Fibroblast of skin of left biceps (primary cell): ENCODE measurements at places on chromosomes 1 and 21.

GRCh38 chr1:96361271-96361856 is 360.2 kb upstream of the PTBP2 start:
- DNase-seq = no peak

- no peak for DNase-seq
Observed at GRCh38 chr1:48940354-48940753, 163.7 kb upstream of the BEND5 start.

DNA sequence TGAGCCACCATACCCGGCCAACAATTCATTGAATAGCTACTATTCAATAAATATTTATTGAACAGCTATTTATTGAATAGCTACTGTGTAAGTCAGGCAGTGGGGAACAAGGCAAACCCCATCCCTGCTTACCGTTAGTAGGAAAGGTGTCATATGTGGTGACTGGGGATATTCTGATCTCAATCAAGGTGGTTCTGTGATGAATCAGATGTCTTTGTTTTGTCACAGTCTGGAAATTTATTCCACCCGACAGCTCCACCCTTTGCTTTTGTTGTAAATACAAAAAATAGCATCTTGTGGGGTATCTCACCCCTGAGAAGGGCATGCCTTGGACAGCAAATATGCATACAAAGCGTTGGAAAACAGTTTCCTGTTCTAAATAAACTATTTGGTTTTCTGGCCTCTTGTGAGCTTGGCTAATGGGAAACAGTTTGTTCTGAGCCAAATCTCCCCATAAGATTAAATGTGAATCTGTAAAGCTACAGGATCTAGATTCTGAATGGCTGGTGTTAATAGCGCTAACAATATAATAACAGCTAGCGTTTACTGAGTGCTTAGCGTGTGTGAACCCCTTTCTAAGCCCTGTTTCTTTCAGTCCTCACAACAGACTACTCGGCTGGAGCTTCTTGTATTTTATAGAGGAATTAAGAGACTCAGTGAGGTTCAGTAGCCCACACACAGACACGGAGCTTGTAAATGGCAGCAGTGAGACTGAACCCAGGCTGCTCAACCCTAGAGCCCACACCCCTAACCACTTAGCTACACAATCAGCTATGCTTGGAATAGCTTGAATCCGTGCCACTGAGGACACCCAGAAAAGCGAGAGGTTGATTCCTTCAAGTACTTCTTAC is 5.5 kb downstream of the PDPN start:
- DNase-seq = no peak

DNA sequence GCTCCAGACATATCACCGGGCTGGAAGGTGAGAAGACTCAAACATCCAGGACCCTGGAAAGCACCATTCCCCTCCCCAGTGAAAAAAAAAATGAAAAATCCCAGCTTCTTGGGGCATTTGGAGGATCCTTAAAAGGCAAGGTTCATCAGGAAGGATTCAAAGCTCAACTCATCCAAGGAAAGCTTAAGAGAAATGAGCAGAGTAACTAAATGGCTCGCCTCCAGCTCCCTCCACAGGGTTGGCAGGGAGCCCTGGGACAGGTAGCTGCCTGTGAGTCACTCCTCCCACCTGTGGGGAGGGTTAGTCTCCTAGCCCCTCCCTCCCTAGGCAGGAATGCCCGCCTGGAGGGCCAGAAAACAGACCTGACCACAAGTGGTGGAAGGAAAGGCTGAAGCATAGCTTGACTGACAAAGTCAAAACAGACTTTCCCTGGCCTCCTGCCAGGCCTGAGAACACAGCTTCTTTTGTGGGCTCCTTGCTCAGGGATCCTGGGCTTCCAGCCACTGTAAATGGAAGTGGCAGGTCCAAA is 712 bp upstream of the LAMB3 start:
- DNase-seq = no peak

DNA sequence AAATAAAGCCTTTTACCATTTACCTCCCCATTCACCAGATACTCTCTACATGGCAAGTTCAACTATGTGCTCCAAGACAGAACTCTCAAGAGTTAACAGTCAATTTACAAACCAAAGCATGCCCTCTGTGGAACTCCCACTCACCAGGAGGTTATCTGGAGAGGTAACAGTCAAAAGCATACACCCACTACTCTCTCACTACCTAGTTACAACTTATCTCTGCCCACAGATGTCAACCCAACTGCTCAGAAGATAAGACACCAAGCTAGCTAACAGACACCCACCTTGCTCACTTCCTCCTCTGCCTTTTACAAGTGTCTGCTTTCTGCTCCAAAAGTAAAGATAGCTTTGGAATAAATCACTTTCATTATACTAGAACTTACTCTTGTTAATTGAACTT is 131.0 kb downstream of the TRIM33 start:
- DNase-seq = no peak

DNA sequence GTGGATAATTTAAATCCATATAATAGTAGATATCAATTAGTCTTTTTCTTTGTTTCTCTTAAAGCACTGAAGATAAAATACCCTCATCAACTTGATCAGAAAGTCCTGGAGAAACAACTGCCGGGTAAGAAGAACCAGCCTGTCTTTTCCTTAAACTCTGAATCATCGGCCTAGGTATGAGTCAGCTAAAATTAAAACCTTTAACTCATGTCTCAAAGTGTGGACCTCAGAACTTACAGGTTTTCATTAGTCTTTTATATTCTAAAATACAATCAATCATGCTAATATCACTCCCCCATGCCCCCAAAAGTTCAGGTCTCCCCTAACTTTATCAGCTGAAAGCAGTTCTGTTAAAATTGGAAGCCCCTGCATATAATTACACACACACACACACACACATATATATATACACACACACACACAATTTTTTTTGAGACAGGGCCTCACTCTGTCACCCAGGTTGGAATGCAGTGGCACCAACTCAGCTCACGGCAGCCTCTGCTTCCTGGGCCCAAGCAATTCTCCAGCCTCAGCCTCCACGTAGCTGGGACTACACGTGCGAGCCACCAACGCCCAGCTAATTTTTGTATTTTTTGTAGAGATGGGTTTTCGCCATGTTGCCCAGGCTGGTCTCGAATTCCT is 61.3 kb downstream of the B3GALNT2 start:
- DNase-seq = peak; percentile 28

GRCh38 chr21:21612466-21612865 is 614.3 kb downstream of the NCAM2 start:
- DNase-seq = peak; percentile 78

DNA sequence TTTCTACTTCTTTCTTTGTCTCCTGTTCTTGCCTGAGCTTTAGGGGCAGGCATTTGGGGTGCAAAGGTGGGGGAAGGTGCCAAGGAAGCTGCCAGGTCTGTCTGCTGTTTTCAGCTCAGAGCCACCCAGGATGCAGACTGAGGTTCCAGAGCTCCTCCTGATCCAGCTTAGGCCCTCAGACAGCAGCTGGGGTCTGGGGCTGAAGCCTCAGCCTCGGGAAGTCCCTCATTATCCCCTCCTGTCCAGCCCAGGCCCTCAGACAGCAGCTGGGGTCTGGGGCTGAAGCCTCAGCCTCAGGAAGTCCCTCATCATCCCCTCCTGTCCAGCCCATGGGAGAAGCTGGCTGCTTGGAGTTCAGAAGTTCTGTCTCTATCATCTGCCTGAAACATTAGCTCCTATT is 257.7 kb upstream of the CSF3R start:
- no peak for DNase-seq

DNA sequence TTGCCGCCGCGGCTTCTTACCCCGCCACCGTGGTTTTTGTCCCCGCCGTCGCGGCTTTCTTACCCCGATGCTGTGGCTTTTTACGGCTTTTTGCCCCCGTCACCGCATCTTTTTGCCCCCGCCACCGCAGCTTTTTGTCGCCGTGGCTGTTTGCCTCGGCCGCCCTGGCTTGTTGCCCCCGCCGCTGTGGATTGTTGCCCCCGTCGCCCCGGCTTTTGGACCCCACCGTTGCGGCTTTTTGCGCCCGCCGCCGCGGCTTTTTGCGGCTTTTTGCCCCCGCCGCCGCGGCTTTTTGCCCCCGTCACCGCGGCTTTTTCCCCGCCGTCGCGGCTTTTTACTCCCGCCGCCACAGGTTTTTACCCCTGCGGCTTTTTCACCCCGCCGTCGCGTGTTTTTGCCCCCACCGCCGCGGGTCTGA is 3934.3 kb downstream of the SRGAP2C start:
- no peak for DNase-seq

GRCh38 chr1:205497351-205497750 is 7.1 kb upstream of the CDK18 start:
- DNase-seq = no peak

- DNase-seq = no peak
Observed at GRCh38 chr1:57204091-57204490, 219.8 kb downstream of the DAB1 start.

DNA sequence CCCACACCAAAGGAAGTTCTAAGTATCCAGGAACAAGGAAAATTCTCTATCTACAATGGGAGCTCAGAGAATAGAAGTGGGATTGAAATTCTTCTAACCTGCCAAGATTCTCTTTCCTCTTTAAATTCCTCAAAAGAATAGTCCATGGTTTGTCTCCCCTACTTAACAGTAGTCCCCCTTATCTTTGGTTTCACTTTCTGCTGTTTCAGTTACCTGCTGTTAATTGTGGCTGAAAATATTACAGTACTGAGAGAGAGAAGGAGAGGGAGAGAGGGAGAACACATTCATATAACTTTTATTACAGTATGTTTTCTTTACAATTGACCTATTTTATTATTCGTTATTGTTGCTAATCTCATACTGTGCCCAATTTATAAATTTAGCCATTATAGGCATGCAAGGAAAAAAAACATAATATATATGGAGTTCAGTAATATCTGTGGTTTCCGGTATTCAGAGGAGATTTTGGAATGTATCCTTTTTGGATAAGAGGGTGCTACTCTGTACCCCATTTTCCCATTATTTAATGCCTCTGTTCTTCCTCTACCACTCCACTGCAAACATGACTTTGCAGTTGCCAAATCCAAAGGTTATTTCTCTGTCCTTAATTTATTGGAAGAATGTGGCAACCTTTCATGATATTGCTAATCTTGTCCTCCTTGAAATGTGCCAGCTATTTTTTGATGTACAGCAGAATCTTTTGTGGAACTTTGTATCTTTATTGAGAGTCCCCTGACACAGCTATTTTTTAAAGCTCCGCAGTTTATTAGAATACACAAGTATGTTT is 68.0 kb downstream of the USP25 start:
- DNase-seq = no peak

DNA sequence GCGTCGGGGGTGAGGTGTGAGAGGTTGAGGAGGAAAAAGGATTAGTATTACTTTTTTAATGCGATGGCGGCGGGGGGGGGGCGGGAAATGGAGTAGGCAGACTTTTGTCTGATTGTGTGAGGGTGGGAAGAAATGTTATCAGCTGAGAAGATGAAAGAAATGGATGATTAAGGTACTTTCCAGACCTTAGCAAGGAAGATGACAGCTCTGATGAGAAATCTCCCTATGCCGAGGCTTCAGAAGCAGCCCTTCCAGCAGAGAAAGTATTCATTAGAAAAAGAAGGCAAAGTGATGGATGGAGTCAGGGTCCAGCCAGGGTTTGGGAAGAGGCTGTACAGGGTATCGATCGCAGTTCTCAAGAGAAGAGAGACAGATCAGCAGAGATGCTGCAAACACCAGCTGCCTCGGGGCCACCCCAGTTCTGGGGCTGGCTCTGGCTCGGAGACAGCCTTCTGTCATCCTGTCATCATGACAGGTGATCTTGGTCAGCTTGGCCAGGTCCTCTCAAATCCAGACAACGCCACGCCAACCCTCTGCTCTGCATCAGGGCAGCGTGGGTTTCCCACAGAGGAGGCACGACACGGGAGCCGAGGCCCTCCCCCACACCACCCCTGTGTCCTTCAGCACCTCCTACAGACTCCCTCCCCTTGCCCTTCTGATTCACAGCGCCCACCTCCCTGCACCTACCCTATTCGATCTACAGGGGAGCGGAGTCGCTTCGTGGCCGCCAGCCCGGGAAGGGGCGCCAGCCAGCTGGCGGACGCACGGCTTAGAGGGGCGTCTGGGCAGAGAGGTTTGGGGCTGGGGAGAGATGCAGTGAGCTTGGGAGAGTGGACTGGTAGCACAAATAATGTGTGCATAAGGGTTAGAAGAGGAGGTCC is 674 bp upstream of the ATXN7L2 start:
- DNase-seq = no peak

GRCh38 chr1:234530672-234531071 is 51.7 kb upstream of the TARBP1 start:
- DNase-seq = no peak

GRCh38 chr1:100714599-100714998 is 4.9 kb upstream of the VCAM1 start:
- no peak for DNase-seq

DNA sequence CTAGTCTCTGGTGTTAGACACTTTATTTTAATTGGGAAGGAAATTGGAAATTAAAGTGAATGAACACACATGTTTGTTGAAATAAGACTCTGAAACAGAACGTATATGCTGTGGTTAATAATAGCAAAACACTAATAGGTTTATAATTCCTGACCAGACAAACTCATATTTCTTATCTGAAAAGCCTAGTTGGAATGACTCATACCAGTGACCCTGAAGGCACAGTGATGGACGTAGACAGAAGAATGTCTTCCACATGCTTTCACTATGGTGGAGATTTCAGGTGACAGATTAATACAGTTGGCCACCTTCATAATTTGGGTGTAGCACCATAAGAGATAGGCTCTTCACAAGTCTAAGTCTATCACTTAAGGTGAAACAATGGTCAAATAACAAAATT is 83.0 kb upstream of the COL11A1 start:
- no peak for DNase-seq

DNA sequence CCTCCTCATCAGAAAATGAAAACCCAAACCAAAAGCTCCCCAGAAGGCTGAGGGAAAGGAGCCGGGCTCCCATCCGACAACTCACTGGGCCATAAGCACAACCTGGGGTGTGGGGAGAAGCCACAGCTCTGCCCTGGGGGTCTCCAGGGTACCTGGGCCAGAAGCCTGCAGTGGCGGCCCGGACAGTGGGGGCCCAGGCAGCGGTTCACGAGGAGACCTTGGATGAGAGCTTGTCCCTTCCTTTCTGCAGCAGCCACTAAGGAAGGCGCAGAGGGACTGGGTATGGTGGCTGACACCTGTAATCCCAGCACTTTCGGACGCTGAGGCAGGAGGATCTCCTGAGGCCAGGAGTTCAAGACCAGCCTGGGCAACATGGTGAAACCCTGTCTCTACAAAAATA is 17.5 kb upstream of the TRAPPC10 start:
- DNase-seq = no peak

GRCh38 chr1:54716299-54717047 is 812 bp downstream of the TTC4 start:
- DNase-seq = peak; percentile 3

GRCh38 chr1:112982853-112983536 is 27.0 kb upstream of the SLC16A1 start:
- DNase-seq = no peak

DNA sequence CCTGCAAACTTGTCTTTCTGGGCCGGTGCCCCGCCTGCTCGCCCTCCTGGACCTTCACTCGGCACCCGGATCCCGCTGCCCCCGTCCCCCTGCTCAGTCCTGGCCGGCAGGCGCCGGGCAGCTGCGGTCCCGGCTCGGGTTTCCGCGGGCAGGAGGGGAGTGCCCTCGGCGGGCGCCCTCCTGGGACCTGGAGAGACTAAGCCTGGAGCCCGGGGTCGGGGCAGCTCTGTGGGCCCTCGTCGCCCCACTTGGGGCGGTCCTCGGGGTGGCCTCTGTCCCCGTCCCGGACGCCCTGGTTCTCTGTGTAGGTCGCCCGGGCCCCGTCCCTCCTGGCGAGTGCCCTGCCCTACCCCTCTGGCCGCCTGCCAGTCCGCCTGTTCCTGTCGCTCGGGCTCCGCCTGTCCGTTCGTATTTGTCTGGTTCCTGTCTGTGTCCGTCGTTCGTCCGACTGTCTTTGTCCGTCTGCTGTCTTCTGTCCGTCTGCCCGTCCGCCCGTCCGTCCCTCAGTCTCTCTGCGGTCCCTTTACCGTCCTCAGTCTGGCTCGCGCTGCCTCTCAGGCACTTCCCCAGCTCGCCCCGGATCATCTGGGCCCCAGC is 490 bp downstream of the SERINC2 start:
- no peak for DNase-seq
